ENCODE measurements at places on chromosomes 6 and 20.
A peak's percentile ranks its signal among the peaks of the same experiment; 100 is the strongest.

DNA sequence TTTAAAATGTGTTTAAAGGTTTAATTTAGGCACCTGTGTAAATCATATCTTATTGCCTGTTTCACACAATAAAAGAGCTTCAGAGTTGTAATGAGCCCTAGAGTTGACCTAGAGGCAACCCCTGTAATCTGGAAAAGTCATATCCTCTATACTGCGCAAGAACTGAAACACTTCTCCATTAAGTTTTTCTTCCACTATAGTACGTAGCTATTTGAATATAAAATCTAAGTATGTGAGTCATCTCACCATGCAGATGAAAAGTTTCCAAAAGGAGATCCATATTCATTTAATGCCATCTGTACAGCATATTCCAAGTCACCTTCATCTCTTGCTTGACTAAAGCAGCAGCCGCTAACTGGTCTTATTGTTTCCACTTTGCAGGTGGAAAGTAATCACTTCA is 26.0 kb upstream of the TAAR1 start:
- no peak for DNase-seq
- no peaks in the 10 kb centered on the region for H3K36me3 ChIP-seq
- no peak overlapping the region for H3K4me3 ChIP-seq
- H3K27ac ChIP-seq = no peak overlapping the region
- H3K4me1 ChIP-seq = no peaks in the 10 kb centered on the region

DNA sequence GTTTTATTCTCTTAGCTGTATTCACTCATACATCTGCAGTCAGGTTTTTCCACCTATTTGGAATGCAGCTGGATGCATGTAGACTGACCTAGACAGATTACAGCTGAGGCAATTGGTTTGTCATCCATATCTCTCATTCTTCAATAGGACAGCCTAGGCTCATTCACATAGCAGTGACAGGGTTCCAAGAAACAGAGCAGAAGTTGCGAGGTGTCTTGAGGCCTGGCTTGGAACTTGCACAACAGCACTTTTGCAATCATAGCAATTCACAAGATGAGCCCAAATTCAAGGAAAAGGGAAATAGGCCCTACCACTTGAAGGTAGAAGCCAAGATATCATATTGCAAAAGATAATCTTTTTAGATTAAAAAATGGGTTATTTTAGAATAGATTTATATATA is 508.9 kb upstream of the JAG1 start:
- no peak for DNase-seq
- peaks cover 4% of the 10 kb centered on the region for H3K4me1 ChIP-seq
- H3K27ac ChIP-seq = no peak overlapping the region
- H3K4me3 ChIP-seq = no peak overlapping the region
- H3K27me3 ChIP-seq = no peaks in the 10 kb centered on the region

- peak overlapping the region; percentile 51 for H3K4me3 ChIP-seq
- peak; percentile 24 for DNase-seq
- H3K27ac ChIP-seq = no peak overlapping the region
- no peaks in the 10 kb centered on the region for H3K36me3 ChIP-seq
- H3K27me3 ChIP-seq = peaks cover 100% of the 10 kb centered on the region
Observed at GRCh38 chr6:165988757-165989456, 178.7 kb downstream of the TBXT start.

DNA sequence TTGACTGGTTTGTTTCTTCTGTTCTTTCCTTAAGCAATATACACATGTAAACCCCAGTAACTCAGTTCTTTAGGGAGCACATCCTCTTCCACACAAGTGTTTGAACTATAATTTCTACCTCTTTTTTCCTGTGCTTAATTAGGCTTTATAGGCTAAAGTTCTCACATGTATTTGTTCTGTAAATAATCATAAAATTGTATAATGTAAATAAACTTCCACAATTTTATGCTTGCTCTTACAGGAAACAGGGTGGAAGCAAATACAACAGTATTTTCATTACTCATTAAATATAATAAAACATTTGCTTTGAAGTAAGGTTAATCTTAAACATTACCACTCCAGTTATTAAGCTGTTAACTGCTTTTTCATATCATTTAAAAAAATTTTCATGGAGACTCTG is 26.9 kb downstream of the GPRC6A start:
- H3K36me3 ChIP-seq = no peaks in the 10 kb centered on the region
- H3K4me1 ChIP-seq = peaks cover 9% of the 10 kb centered on the region
- no peak overlapping the region for H3K4me3 ChIP-seq
- H3K27me3 ChIP-seq = no peaks in the 10 kb centered on the region
- DNase-seq = no peak

- H3K27me3 ChIP-seq = no peaks in the 10 kb centered on the region
- H3K36me3 ChIP-seq = no peaks in the 10 kb centered on the region
- H3K27ac ChIP-seq = no peak overlapping the region
- H3K4me1 ChIP-seq = no peaks in the 10 kb centered on the region
- H3K4me3 ChIP-seq = no peak overlapping the region
- no peak for DNase-seq
Observed at GRCh38 chr6:18330548-18331081, 56.5 kb upstream of the RNF144B start.

DNA sequence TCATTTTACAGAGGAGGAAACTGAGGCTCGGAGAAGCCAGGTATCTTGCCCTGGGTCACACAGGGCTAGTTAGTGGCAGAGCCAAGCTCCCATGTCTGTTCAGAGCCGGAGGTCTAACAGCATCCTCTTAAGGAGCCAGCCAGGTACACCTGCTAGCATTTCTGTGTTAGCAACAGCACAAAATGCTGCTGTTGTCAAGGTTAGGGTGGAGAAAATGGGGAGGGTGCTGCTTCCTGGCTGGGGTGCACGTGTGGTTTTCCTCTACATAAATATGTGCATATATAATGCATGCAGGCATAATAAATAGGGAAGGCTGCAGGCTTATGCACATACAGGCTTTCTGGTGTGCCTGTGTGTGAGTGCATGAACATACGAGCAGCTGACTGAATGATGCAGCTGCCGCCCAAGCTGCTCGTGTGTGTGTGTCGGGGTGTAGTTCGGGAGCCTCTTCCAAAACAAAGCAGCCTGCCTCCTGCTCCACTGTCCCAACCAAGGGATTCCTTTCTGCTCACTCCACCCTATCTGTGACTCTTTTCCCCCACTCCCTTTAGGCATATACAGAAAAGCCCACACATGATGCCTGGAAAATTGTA is 86.6 kb downstream of the CD40 start:
- no peak overlapping the region for H3K4me3 ChIP-seq
- no peaks in the 10 kb centered on the region for H3K27me3 ChIP-seq
- H3K36me3 ChIP-seq = no peaks in the 10 kb centered on the region
- peaks cover 26% of the 10 kb centered on the region for H3K4me1 ChIP-seq

DNA sequence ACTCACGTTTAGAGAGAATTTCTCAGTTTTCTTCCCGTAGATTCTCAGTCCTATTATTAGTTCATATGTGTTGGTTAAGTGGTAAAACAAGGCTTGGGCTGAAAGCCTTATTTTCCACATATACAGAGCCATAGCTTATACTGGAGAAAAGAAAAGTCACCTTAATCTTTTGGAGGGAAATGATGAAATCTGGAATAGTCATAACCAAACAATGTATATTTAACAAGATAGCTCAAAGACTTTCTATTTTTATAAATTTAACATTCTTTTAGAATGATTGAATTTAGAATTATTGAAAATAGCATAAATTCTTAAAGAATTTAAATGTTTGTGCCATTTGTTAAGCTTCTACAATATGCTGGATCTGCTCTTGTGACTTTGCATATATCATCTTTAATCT is 85.8 kb downstream of the CDKAL1 start:
- no peaks in the 10 kb centered on the region for H3K36me3 ChIP-seq
- no peaks in the 10 kb centered on the region for H3K4me1 ChIP-seq
- no peaks in the 10 kb centered on the region for H3K27me3 ChIP-seq
- DNase-seq = no peak
- no peak overlapping the region for H3K27ac ChIP-seq

- H3K36me3 ChIP-seq = no peaks in the 10 kb centered on the region
- no peak overlapping the region for H3K4me3 ChIP-seq
- H3K27ac ChIP-seq = no peak overlapping the region
- H3K4me1 ChIP-seq = no peaks in the 10 kb centered on the region
Observed at GRCh38 chr20:17856837-17857605, 111.6 kb downstream of the SNX5 start.

DNA sequence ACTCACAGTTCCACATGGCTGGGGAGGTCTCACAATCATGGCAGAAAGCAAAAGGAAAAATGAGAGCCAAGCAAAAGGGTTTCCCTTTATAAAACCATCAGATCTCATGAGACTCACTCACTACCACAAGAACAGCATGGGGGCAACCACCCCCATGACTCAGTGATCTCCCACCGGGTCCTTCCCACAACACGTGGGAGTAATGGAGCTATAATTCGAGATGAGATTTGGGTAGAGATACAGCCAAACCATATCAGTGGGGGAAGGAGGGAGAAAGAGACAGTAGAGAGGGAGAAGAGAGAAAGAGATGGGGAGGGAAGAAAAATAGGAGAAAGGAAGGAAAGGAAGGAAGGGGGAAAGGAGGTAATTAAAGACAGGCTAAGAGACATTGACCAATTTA is 30.1 kb downstream of the GMDS start:
- DNase-seq = no peak
- H3K27me3 ChIP-seq = no peaks in the 10 kb centered on the region
- H3K4me1 ChIP-seq = peaks cover 6% of the 10 kb centered on the region

DNA sequence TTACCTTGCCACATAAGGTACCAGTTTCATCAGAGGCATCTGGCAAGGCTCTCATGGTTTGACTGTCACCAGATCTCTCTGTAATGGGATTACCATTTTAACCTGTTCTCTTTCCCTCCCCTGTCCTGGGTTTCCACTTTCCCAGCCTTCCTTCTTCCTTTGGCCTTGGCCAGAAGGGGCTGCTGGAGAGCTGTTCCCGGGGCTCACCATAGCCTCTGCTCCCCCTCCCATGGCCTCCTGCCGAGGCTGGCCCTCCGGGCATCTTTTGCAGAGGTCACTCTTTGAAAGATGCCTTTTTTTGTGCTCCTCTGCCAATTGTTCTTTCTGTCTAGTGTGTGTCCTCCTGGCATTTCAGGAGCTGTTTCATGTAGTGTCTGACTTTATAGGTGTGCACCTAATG is 100.7 kb upstream of the SCP2D1 start:
- peaks cover 6% of the 10 kb centered on the region for H3K4me1 ChIP-seq
- no peaks in the 10 kb centered on the region for H3K27me3 ChIP-seq
- H3K36me3 ChIP-seq = no peaks in the 10 kb centered on the region

- H3K27ac ChIP-seq = no peak overlapping the region
- no peaks in the 10 kb centered on the region for H3K36me3 ChIP-seq
- H3K4me3 ChIP-seq = no peak overlapping the region
- DNase-seq = no peak
- H3K27me3 ChIP-seq = no peaks in the 10 kb centered on the region
Observed at GRCh38 chr20:52744441-52744840, 227.7 kb upstream of the TSHZ2 start.

DNA sequence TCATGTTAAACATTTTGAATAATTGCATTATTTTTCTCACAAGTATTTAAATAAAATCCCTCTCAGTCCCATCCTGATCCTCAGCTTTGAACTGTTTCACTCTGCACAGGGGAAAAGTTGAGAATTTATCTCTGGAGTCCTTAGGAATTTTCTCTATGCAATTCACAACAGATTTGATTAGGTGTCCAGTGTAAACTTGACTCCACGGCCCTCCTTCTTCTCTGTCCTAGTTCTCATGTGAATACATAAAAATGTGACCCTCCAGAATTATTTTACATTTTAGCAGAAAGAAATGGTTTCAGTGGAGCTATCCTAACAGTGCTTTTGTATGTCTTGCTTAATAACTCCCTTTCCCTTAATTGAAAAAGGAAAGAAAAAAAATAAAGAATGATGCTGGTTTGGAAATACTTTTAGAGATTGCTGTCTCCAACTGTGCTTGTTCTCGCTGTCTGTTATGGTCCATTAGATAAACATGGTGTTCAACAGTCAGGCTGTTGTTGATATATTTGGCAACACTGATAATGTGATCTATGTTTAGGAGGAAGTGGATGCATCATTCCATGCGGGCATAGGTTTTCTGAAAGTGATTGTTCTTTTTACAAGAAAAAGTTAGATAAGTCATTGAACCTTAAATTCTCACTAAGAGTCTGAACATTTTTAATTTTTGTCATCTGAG is 599.4 kb upstream of the CITED2 start:
- peaks cover under 1% of the 10 kb centered on the region for H3K4me1 ChIP-seq
- no peak for DNase-seq
- H3K27ac ChIP-seq = no peak overlapping the region
- no peaks in the 10 kb centered on the region for H3K27me3 ChIP-seq
- no peaks in the 10 kb centered on the region for H3K36me3 ChIP-seq

DNA sequence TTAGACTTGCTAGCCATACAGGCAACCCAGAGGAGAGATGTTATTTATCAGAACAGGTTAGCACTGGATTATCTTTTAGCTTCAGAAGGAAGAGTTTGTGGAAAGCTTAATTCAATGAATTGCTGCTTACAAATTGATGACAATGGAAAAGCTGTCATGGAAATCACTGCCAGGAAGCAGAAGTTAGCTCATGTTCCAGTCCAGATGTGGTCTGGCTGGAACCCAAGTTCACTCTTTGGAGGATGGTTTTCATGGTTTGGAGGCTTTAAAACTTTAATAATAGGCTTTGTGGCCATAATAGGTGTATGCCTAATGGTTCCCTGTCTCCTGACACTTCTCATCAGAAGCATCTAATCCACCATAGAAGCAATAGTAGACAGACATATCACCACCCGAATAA is 699.0 kb downstream of the PHF3 start:
- no peaks in the 10 kb centered on the region for H3K36me3 ChIP-seq
- DNase-seq = no peak
- H3K4me1 ChIP-seq = no peaks in the 10 kb centered on the region
- no peaks in the 10 kb centered on the region for H3K27me3 ChIP-seq
- H3K27ac ChIP-seq = no peak overlapping the region
- no peak overlapping the region for H3K4me3 ChIP-seq

GRCh38 chr20:9236458-9236857 is 167.6 kb downstream of the PLCB4 start:
- H3K27ac ChIP-seq = no peak overlapping the region
- peaks cover 5% of the 10 kb centered on the region for H3K4me1 ChIP-seq
- no peak for DNase-seq
- H3K27me3 ChIP-seq = no peaks in the 10 kb centered on the region
- no peak overlapping the region for H3K4me3 ChIP-seq

DNA sequence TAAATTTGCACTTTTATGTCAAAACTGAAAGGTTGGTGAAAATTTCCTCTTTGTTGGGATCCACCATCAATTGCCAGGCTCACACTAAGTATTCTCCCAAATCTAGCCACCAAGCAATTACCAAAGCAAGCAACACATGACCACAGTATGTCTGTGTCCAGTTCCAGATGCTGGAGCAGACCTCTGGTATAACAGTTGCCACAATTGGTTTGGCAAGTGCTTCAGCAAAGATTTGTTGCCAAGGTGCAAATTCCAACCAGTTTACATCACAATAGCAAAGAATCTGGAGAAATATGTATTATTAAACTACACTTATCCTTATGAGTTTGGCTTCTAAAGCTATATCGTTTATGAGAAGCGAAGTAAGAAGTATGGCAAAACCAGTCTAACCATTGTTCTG is 6.4 kb downstream of the GTF2H5 start:
- no peak overlapping the region for H3K4me3 ChIP-seq
- no peak for DNase-seq
- H3K27me3 ChIP-seq = no peaks in the 10 kb centered on the region

GRCh38 chr6:157481865-157482249 is 100.9 kb downstream of the ZDHHC14 start:
- H3K27ac ChIP-seq = no peak overlapping the region
- DNase-seq = no peak
- H3K36me3 ChIP-seq = no peaks in the 10 kb centered on the region
